Lung (tissue), 17 donors: ENCODE measurements at places on chromosomes 11 and 22.

GRCh38 chr11:16154715-16155396 is 201.5 kb downstream of the SOX6 start:
- no peaks in the 10 kb centered on the region for H3K36me3 ChIP-seq
- no peak overlapping the region for H3K4me3 ChIP-seq
- DNase-seq: peak; percentile 67
- no peaks in the 10 kb centered on the region for H3K27me3 ChIP-seq
- no peaks in the 10 kb centered on the region for H3K4me1 ChIP-seq

GRCh38 chr22:29345932-29346331 is 30.4 kb upstream of the RASL10A start:
- no peaks in the 10 kb centered on the region for H3K27me3 ChIP-seq
- peaks cover 4% of the 10 kb centered on the region for H3K4me1 ChIP-seq
- no peak for DNase-seq
- no peak overlapping the region for H3K4me3 ChIP-seq
- H3K36me3 ChIP-seq: peaks cover 62% of the 10 kb centered on the region

DNA sequence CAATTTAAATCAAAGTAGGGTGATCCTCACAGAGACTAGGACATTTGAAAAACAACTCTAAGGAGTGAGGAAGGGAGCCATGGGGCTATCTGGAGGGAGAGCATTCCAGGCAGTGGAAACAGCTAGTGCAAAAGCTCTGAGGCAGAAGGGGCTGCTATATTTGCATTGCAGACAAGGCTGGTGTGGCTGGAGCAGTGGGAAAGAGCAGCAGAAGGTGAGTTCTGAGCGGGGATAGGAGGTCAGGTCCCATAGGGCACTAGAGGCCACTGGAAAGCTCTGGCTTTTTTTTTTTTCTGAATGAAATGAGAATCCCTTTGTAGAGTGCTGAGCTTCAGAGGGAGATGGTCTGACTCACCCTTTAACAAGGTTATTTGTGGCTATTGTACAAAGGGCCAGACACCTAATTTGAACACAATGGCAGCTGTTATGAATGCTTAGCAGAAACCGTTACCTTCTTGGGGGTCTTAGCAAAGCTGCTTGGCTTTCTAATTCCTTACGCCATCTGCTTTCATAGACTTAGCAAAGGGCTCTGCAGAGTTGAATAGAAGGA is 291.6 kb downstream of the BUD13 start:
- no peaks in the 10 kb centered on the region for H3K27me3 ChIP-seq
- H3K36me3 ChIP-seq: no peaks in the 10 kb centered on the region
- no peak overlapping the region for H3K27ac ChIP-seq
- DNase-seq: no peak

DNA sequence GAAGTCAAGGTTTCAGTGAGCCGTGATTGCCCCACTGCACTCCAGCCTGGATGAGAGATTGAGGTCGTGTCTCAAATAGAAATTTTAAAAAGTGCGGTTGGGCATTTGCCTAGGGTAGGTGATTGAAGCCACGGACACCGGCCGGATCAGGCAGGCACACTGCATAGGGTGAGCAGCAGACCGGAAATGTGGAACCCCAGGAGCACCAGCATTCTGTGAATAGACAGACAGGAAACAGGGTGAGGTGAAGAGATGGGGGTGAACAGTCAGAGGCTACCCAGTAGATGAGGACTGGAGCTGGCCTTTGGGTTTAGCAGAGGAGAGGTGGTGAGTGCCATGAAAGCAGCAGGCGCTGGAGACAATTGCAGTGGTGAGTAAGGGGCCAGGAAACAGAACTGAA is 43.5 kb downstream of the PPFIA1 start:
- no peak for DNase-seq

- peak overlapping the region; percentile 42 for H3K4me3 ChIP-seq
- no peaks in the 10 kb centered on the region for H3K27me3 ChIP-seq
- peak; percentile 50 for DNase-seq
- no peaks in the 10 kb centered on the region for H3K36me3 ChIP-seq
- H3K4me1 ChIP-seq: peaks cover 11% of the 10 kb centered on the region
- no peak overlapping the region for H3K27ac ChIP-seq
These were observed 4.3 kb upstream of the AMPD3 start for GRCh38 chr11:10450462-10451425.
